ENCODE measurements at places on chromosomes 3 and 15. TPM values are rescaled to one million over a fixed set of nuclear protein-coding genes. Genes with fewer than 3 reads are reported as not detected.

- DNase-seq, result no peak
Measured at GRCh38 chr15:70582143-70582945, 181.0 kb downstream of the UACA start.

DNA sequence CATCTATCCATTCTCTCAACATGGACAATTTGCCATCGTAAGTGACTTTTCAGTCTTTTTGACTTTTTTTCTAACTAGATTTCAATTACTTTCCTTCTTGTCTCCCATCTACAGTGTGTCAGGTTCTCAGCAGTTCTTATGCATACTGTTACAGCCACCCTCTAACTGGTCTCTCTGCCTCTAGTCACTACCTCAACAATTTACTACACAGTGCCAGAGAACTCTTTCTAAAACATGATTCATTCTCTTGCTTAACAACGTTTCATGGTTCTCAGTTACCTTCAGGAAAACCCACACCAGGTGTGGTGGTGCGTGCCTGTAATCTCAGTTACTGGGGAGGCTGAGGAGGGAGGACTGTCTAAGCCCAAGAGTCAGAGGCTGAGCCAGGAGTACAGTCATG is 95.4 kb downstream of the DIPK2A start:
- no peak for DNase-seq

DNA sequence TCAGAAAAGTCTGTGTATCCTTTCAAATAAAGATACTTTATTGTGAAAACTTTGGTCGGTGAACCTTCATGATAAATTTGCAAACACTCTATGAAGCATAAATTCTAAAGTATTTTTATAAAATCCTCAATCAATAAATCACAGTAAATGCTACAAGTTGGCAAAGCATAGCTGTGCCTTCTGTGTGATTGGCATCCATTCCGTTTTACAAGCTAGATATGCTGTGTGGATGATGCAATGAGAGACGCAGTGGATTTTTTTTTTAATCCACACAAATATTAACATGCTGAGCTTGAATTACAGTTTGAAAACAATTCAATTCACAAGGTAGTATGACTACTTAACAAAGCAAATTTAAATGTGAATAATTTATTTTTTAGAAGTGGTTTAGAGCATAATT is 937.2 kb downstream of the ZPLD1 start:
- no peak for DNase-seq

- DNase-seq, result peak; percentile 67
Measured at GRCh38 chr3:157499342-157499963, 3.8 kb downstream of the VEPH1 start.

The UROC1 gene
- total RNA-seq, result not detected

The CLEC3B gene
- 58.9 TPM for total RNA-seq

Data from ureter (tissue), 1 donor.